ENCODE measurements at places on chromosomes 2 and 18. TPM values are rescaled to one million over a fixed set of nuclear protein-coding genes. Genes with fewer than 3 reads are reported as not detected.

GRCh38 chr2:25380023-25380422 is 38.3 kb upstream of the DNMT3A start:
- DNase-seq: peak; percentile 14

GRCh38 chr2:240822280-240822847 is 2.3 kb upstream of the KIF1A start:
- DNase-seq: no peak

DNA sequence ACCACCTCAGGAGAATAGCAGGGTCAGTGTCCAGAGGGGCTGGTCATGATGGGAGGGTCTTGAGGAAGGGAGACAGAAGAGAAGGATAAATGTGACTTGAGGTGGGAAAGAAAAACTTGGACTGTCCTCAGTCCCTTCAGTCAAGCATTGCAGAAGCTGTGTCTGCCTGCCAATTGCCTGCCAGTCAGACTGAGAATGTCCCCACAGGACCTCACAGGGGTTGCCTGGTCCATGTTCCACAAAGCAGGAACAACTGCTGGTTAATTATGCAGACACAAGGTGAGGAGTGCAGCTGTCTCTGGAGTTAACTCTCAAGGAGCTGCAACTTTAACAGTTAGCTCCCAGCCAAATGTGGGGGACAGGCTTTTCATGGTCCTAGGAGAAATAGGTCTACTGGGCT is 75.7 kb downstream of the TRIM43 start:
- DNase-seq: no peak

GRCh38 chr2:175203621-175204496 is 22.3 kb upstream of the ATP5MC3 start:
- DNase-seq: no peak

PIK3C3 gene
- 53.4 TPM for total RNA-seq

DNA sequence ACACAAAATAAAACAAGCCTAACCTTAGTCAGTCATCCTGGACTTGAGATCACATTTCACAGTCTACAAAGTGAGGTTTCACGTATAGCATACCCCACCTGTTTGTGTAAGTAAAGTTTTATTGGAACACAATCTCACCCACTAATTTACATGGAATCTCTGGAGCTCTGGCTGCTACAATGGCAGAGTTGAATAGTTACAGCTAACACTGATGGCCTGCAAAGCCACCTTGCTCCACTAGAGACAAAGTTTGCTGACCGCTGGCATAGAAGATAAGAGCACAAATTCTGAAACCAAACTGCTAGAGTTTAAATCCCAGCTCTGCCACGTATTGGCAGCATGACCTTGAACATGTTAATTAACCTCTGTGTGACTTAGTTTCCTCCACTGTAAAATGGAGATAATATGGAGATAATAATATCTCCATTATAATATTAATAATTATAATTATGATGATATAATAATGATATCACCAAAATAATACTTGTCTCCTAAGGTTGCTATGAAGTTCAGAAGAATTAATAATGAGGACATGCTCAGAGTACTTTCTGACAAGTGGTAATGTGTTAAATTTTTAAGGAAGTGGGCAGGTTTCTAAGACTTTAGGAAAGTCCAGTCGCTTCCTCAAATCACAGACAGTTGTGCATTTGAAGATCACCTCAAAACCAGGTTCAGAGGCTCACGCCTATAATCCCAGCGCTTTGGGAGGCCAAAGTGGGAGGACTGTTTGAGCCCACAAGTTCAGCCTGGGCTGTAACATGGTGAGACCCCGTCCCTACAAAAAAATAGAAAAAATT is 204.6 kb downstream of the SH3RF3 start:
- DNase-seq: no peak

PSD4 gene
- 91.3 TPM for total RNA-seq

PLGLB2 gene
- not detected for total RNA-seq

DAPL1 gene
- not detected for total RNA-seq

GRCh38 chr2:223602972-223603371 is 811 bp upstream of the SCG2 start:
- no peak for DNase-seq

- DNase-seq: no peak
These were observed 41.6 kb downstream of the TBC1D8 start for GRCh38 chr2:101109451-101110118.

- no peak for DNase-seq
These were observed 8.4 kb upstream of the MCFD2 start for GRCh38 chr2:46924038-46924437.

DNA sequence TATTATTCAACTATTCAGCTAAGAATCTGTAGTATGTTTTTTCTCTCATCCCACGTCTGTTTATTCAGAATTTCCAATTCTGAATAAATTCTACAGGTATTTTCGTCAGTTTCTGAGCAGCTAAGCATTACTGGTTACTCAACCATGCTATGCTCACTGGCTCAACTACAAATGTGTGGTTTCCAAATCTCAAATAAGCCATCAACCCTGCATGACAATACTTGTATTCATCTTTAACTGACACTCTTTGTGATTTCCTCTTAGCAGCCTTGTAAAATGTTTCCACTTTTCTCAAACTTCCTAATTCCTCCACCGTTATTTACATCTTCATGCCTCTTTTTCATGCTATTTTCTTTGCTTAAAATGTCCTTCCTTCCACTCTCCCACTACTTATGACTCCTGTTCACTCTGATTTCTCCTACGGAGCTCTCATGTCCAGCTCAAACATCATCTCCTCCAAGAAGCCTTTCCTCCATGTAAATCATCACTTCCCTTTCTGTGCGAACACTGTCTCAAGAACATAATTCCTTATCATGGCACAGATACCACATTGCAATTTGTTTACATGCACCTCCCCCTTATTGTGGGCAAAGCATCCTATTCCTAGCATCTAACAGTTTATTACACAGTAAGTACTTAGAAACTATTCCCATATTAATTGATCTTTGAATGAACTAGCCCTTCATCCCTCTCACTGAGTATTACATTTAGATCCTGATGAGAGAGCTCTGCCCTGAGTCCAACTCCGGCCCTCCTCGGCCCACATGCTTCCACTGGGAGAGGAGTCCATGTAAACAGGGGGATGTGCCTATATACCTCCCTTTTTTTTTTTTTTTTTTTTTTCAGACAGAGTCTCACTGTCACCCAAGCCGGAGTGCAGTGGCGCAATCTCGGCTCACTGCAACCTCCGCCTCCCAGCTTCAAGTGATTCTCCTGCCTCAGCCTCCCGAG is 10.5 kb downstream of the CCDC88A start:
- no peak for DNase-seq

GRCh38 chr18:23228102-23229061 is 93.1 kb downstream of the CABLES1 start:
- DNase-seq: no peak

DNA sequence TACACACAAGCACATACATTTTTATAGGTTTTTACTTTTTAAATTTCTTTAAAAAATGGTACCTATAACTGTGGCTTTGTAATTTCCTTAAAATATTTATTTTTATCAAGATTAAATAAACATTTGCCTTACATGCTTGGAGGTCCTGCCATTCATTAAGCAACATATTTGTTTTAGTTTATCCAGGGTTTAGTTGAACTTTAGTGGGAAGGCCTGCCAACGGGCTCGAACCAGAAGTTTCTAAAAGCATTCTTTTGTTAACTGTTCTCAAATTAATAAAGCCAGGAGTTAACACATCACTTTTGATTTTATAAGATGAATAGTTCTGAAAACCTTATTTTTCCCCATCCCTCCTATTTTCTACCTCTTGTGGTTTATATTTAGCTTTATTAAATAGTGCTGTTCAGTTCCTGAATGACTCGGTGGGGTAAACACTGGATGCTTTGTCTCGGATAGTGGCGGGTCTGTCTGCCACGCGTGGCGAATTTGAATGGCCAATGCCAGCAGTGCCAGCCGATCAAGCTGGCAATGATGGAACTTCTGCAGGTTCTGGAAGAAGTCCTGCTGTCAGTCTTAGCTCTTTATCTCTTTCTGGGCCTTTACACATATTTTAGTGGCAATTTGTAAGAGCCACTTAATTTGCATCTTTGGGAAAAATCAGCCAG is 32.2 kb downstream of the SH3YL1 start:
- no peak for DNase-seq

Measured in mucosa of descending colon (tissue), 3 donors.